ENCODE measurements at places on chromosomes 3 and 15. TPM values are rescaled to one million over a fixed set of nuclear protein-coding genes. Genes with fewer than 3 reads are reported as not detected.

- H3K4me3 ChIP-seq: no peak overlapping the region
- no peaks in the 10 kb centered on the region for H3K27me3 ChIP-seq
- H3K4me1 ChIP-seq: no peaks in the 10 kb centered on the region
- DNase-seq: no peak
- no peak overlapping the region for H3K27ac ChIP-seq
These were observed 5.3 kb upstream of the GUCA1C start for GRCh38 chr3:108959017-108959416.

Gene FOXB1
- not detected for total RNA-seq

DNA sequence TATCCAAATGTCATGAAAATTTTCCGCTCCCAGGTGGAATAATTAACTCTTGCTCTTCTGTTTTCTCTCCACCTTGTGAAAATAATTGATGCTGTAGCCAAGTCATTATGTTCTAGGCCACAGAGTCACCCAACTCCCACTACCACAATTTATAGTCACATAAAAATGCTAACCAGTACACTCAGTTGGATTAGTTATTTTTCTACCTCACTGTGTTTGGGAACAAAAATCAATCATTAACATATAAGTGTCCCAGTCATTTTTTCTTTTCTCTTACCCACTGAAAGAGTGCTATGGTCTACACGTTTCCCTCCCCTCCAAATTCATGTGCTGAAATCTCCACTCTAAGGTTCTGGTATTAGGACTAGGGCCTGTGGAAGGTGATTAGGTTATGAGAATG is 255.6 kb upstream of the LMCD1 start:
- no peak overlapping the region for H3K27ac ChIP-seq
- H3K4me3 ChIP-seq: no peak overlapping the region
- no peak for DNase-seq
- no peaks in the 10 kb centered on the region for H3K36me3 ChIP-seq

DNA sequence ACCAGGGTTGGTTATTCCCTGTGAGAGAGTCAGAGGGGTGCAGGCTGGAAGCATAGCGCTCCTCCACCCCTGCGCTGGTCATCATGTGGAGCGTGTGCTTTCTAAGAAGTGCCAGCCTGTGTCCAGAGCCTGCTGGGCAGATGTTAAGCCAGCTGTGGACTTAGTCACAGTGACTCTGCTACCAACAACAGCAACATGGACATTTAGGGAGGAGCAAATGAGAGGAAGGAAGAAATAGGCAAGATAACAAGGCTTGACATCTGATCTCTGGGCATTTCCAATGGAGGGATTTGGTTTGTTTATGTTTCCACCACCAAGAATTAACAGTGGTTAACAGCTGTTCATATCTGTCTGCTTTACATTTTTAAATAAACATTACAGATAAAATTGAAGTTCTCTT is 36.4 kb upstream of the MYZAP start:
- H3K27ac ChIP-seq: no peak overlapping the region
- H3K4me1 ChIP-seq: no peaks in the 10 kb centered on the region
- H3K27me3 ChIP-seq: peaks cover 5% of the 10 kb centered on the region

GRCh38 chr3:4841776-4842440 is 137.3 kb upstream of the BHLHE40 start:
- H3K36me3 ChIP-seq: no peaks in the 10 kb centered on the region
- peaks cover 16% of the 10 kb centered on the region for H3K4me1 ChIP-seq
- no peak for DNase-seq
- no peak overlapping the region for H3K4me3 ChIP-seq
- no peaks in the 10 kb centered on the region for H3K27me3 ChIP-seq

- H3K27ac ChIP-seq: peak overlapping the region; percentile 84
- H3K36me3 ChIP-seq: no peaks in the 10 kb centered on the region
- no peak for DNase-seq
- H3K27me3 ChIP-seq: peaks cover 5% of the 10 kb centered on the region
- H3K4me1 ChIP-seq: peaks cover 34% of the 10 kb centered on the region
- H3K4me3 ChIP-seq: peak overlapping the region; percentile 73
These were observed 55.8 kb downstream of the CMSS1 start for GRCh38 chr3:99873269-99874102.

DNA sequence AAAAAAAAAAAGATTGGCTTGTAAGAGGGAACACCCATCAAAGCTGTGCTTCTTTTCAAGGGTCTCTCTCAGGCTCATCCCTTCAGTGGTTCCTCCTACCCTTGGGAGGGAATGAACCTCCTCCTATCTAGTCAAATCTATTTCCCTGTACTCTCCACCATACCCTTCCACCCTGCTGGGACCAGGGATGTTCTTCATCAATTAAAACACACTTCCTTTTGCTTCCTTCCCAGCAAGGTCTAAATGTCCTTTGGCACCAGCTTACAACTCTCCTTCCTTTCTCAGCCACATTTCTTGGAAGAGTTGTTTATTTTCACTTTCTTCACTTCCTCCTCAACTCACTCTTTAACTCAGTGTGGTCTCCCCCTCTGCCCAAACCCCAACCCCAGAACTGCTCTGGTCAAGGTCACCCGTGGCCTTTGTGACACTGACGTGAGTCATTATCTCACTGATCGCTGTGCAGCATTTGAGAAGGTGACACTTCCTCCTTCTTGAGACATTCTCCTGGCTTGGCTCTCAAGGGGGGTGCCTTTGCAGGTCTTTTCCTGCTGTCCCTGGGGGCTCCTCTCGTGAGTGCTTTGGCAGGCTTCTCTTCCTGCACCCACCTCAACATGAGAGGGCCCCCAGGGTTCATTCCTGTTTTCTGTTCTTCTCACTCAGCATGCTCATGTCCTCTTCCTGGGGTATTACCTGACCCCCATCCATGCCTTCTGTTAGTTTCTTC is 210.5 kb upstream of the TLE3 start:
- peaks cover 17% of the 10 kb centered on the region for H3K4me1 ChIP-seq
- H3K36me3 ChIP-seq: no peaks in the 10 kb centered on the region
- no peaks in the 10 kb centered on the region for H3K27me3 ChIP-seq

DNA sequence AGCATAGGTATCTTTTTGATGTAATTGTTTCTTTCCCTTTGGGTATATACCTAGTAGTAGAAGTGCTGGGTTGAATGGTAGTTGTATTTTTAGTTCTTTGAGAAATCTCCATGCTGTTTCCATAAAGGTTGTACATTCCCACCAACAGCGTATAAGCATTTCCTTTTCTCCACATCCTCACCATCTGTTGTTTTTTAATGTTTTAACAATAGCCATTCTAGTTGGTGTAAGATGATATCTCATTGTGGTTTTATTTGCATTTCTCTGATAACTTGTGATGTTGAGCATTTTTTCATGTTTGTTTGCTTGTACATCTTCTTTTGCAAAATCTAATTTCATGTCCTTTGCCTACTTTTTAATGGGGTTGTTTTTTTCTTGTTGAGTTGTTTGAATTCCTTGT is 80.0 kb upstream of the TMC3 start:
- H3K27ac ChIP-seq: no peak overlapping the region
- no peaks in the 10 kb centered on the region for H3K4me1 ChIP-seq
- no peak for DNase-seq
- no peaks in the 10 kb centered on the region for H3K36me3 ChIP-seq

Gene PLOD2
- total RNA-seq: 35.8 TPM

Gene SKOR1
- total RNA-seq: 0.20 TPM

Gene AMIGO3
- total RNA-seq: 1.6 TPM
